CD8-positive, alpha-beta T cell (primary cell): ENCODE measurements at places on chromosomes 7 and 10.

GRCh38 chr10:88157981-88158465 lies 294.6 kb downstream of the PTEN start:
- no peak for DNase-seq

GRCh38 chr7:47535035-47535703 lies 46.7 kb downstream of the TNS3 start:
- no peak for DNase-seq

GRCh38 chr7:155291045-155291530 lies 6.6 kb upstream of the INSIG1 start:
- DNase-seq: no peak

- DNase-seq: no peak
Measured at GRCh38 chr7:44846816-44847508, 925 bp downstream of the H2AZ2 start.

GRCh38 chr7:98281757-98282606 lies 496 bp downstream of the BRI3 start:
- DNase-seq: peak; percentile 52

- DNase-seq: no peak
Measured at GRCh38 chr10:90741926-90742565, 115.8 kb downstream of the HTR7 start.

- no peak for DNase-seq
Measured at GRCh38 chr10:5961405-5962100, 15.8 kb downstream of the IL15RA start.

- DNase-seq: no peak
Measured at GRCh38 chr7:151735851-151736402, 141.0 kb downstream of the PRKAG2 start.

DNA sequence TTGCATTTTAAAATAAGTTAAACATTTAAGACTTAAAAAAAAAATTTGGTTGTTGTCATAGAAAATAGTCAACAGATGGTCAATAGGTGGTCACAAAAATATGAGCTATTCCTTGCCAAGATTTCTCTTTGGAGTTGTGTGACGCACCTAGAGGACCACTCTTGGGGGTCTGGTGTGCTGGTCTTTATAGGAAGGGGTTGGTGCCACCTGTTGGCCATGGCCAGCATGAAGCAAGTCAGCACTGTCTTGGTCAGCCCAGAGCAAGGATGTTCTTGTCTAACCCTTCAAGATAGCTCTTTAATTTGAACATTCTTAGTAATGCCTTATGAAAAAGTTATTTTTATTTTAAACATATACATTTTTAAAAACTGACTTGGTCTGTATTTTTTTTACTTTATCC lies 267.9 kb upstream of the CNTNAP2 start:
- DNase-seq: no peak

DNA sequence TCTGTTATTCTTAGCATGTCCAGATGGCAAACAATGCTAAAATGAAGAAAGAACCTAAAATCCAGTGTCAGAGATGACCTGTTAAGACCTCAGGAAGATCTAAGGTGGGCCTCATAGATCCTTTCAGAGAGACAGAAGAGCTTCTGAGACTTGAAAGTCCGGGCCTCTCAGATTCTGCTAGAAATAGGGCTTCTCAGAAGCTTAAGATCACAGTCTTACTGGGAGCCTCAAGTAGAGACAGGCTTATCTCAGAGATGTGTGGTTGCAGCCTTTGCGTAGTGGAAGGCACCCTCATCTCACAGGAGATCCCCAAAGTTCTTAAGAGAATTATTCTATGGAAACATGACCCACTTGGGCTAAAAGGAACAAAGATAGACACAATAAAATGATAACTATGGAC lies 642.8 kb downstream of the TNS3 start:
- DNase-seq: no peak

GRCh38 chr7:8212638-8213037 lies 49.3 kb downstream of the ICA1 start:
- DNase-seq: no peak

- no peak for DNase-seq
Measured at GRCh38 chr7:89593125-89593524, 561.1 kb upstream of the STEAP1 start.

- DNase-seq: peak; percentile 39
Measured at GRCh38 chr7:159144758-159145489, at the start of gene VIPR2. VIPR2 (minus strand) TSS chr7:159144867; CDS start chr7:159144771, 96 bp downstream.

- DNase-seq: no peak
Measured at GRCh38 chr10:5148678-5149032, 36.3 kb downstream of the AKR1C8 start.

- no peak for DNase-seq
Measured at GRCh38 chr7:81273601-81274397, 354.9 kb upstream of the SEMA3C start.

DNA sequence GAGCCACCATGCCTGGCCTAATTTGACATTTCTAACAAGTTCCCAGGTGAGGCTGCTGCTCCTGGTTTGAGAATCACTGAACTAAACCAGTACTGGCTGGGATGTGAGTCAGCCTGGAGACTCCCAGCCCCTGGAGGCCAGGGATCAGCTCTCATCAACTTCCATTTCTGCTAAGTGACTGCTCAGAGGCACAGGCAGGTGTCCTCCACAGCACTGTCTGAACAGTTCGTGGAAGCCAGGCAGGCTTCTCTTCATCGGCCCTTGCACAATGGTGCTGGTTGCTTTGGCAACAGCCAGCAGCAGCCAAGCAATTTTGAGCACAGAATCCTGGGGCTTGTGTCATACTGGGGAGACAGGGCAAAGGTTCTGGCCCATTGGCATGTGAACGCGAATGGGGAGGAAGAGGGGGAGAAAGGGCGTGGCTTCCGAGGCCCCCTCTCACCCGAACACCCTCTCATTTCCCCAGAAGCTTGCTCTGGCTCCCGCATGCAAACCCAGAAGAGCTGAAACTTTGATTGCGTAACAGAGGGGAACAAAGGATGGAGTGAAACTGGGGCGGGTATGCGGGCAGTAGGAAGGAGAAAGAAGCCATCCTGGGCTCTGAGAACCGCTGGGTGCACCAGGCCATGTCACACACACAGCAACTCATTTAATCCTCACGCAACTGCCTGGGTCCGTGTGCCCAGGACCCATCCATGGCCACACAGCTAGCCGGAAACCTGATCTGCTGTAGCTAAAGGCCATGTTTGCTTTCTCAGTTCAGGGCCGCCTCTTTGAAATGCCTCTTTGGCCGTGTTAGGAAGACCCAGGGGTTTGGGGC lies 9.0 kb upstream of the POR start:
- no peak for DNase-seq

DNA sequence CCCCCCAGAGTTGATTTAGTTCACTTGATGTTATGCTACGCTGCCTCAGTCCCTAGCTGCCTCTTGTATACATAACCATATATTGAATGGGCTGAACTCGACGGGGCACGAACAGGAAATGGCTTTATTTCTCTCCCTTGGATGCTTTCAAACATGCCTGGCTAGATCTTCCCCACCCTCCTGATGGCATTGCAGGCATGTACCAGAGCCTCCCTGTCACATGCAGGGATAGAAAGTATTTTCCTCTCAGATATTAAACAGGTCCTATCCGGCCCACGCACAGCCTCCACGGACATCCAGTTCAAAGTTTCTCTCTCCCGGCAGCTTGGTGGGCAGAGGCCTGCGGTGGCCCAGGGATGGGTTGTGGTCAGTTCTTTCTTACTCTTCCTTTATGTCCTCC lies 422.1 kb downstream of the RPS24 start:
- DNase-seq: no peak

DNA sequence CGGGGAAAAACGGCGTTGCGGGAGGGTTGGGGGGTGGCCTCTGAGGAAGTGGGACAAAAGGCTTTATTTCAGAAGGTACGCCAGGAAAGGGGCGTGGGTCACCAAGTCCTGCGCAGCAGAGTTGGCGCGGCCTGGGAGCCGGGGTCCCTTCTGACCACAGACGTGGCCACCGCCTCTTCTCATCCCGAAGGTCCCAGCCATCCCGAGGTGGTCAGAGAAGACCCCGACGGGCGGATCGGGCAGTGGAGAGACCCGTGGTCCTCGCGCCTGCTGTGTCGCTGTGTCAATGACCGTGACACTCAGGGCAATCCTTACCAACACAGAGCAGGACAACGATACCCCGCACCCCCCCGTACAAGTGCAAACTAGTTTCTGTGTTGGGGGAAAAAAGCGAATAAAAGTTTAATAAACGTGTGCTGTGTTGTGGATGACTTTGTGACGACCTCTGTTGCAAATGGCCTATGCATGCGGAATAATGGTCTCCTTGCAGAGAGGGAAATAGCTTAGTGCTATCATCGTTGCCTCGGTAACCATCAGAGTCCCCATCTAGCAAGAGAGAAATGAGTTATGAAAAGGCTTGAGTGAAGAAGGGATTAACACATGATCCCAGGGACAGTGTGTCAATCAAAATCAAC lies 19.4 kb upstream of the GATA3 start:
- DNase-seq: no peak

DNA sequence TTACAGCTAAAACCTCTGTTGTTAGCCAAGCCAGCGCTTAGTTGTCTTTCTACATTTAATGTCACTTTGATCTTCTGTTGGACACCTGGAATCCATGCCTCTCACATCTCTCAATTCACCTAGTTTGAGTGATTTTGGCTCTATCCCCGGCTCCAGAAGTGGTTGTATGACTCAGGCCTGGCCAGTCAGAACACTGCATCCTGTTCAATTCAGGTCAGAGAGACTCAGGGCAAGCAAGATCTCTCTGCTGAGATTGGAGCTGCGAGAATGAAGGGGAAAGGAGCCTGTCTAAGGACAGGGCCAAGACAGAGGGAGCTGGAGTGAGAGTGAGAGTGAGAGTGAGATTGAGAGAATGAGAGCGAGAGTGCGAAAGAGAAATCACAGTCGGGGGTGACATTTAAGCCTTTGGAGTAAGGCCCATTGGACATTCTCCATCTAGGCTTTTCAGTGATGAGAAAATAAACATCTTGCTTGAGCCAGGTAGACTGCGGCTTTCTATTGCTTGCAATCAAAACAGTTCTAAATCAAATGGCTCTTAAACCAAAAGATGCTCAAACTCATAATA lies 83.3 kb upstream of the DYNC1I1 start:
- no peak for DNase-seq

- no peak for DNase-seq
Measured at GRCh38 chr7:129308047-129308446, 83.2 kb downstream of the AHCYL2 start.

DNA sequence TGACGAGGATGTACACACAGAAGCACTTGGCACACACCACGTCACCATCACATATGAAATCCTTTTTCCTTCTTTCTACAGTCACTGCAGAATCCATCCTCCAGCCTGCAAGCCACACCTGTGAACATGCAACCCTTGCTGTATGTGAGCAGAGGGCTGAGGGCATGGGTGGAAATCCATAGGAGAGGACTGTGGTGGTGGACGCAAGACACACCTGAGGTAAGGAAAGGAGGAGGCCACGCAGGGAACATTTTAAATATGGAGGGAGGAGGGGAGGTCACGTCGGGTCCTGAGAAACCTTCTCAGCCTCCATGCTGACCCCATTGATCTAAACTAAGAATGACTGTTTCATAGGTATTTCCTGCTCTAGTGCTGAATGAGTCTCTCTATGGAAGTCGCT lies 28.6 kb downstream of the ADARB2 start:
- DNase-seq: no peak

- DNase-seq: no peak
Measured at GRCh38 chr7:1918881-1919525, 248.9 kb downstream of the ELFN1 start.

DNA sequence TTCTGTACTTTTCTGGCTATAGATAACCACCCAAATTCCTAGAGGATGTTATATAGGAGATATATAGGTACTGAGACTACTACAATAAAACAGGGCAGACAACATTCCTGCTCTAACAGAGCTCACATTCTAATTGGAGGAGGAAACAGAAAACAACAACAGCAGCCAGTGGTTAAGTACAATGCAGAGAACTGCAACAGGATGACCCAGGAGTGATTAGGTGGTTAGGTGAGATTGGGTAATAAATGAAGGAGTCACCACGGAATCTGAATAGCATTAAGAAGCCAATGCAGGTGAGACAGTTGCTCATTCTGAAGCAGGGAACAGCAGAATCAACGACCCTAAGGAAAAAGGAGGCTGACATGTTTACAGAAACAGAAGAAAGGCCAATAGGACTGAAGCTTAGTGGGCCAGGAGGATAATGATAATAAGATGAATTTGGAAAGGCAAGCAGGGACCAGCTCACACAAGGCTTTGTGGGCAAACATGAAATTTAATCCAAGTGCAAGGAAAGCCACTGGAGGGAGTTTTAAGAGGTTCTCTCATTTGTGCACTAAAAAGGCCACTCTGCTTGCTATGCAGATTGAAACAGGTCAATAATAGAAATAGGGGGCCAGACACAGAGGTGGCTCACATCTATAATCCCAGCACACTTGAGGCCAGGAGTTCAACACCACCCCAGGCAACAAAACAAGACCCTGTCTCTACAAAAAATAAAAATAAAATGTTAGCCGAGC lies 16.9 kb upstream of the REEP3 start:
- DNase-seq: no peak

- no peak for DNase-seq
Measured at GRCh38 chr10:67261300-67261797, 335.5 kb downstream of the LRRTM3 start.

DNA sequence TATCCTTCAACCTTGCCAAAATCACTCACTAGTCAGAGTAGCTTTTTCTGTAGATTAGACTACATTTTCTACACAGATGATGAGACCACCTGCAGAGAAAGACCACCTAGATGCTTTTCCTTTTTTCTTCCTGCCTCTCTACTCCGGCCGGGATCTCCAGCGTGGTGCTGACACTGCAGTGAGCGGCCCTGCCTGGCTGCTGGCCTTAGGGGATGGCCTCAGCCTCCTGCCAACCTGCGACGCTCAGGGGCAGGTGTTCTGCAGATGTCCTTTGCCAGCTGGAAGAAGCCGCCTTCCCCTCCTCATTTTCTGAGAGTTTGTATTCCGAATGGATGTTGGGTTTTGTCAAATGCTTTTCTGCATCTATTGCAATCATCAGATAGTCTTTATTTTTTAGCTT lies 43.5 kb upstream of the NKX6-2 start:
- no peak for DNase-seq

- DNase-seq: no peak
Measured at GRCh38 chr10:106795619-106796018, 368.9 kb downstream of the SORCS1 start.

DNA sequence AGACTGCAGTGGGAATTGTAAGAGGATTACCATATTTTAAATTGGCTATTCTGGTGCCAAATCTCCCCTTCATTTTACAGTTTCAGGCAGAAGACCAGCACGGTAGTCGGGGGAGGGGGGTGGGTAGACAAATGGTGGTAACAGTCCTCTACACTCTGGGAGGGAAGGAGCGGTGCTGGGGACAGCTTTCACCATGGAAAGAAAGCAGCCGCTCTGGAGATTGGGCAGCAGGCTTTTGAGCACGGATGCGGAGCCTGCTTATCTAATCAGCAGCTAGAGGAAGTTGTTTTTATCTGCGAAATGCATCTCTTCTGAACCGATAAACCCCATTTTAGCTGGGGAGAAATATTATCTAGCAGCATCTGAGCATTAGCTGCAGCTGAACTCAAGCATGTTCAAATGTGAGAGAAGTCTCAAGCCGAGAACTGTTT lies 28.7 kb downstream of the IKZF1 start:
- no peak for DNase-seq

- no peak for DNase-seq
Measured at GRCh38 chr7:1255080-1255816, 22.6 kb downstream of the UNCX start.
